ENCODE measurements at places on chromosomes 16 and 17.

DNA sequence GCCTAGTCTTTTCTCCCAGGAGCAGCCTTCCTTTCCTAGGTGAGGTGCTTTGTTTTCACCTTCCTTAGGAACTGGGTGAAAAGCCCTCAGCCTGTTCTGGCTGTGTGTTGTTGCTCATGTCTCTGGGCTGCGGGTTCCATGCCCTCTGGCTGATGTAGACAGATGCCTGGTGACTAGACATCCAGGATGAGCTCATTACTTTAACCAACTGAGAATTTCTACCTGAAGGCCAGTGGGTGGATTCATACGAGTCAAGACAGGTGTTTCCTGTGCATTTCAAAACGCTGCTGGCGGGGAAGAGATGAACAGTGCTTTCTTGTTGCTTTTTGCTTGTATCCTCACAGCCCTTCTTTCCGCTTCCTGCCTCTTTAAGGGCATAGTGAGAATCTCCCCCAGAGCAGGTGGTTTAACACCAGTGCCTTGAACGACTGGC is 22.3 kb downstream of the SAP30BP start:
- no peak for DNase-seq

GRCh38 chr17:67487506-67487905 is 110.4 kb downstream of the PITPNC1 start:
- no peak for DNase-seq

DNA sequence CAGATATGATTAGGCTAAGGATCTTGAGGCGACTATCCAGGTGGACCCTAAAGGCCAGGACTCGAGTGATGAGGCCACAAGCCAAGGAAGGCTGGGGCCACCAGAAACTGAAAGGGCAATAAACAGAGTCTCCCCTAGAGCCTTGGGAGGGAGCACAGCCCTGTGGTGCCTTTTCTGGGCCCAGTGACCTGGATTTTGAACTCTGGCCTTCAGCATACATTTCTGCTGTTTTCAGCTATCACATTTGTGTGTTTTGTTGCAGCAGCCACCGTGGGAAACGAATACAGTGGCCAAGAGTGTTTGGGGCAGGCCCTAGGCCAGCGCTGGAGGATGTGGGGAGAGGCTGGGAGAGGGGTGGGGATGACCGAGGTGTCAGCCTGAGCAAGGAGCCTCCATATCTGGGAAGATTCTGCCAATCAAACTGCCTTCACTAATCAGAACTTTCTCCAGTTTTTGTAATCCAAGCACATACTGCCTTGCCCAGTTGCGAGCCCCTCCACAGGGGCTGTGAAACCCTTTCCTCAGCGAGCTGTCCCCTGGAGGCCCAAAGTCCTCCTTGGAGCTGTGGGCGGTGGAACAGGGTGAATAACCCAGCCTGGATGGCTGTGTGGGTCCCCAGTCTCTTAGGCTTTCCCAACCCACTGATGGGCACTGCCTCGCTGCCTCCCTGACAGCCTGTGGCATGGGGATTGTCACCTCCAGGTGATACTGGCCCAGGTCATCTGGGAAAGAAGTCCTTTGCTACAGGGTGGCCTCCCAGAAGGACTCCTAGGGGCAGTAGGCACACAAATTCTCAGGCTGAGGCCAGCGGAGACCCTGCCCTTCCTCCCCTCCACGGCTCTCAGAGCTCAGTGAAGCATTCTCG is 16.8 kb downstream of the B9D1 start:
- DNase-seq, result no peak

GRCh38 chr17:66789093-66789492 is 45.8 kb upstream of the CACNG5 start:
- DNase-seq, result no peak

DNA sequence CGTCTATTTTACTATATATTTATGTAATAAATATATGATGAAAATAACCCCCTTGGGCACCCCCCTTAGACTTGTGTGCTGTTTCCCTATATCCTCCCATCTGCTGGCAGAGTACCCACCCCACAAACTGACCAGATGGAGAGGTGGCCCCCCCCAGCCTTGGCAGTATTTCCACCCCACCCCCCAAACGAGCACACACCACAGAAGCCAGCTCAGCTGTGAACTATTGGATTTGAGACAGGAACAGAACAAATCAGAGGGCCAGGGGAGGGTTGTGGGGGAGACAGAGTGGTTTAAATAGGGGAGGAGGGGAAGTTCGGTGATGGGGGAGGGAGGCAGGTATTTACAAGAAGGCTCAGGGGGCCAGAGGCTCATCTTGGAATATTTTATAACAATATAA is 7.8 kb downstream of the NR1D1 start:
- no peak for DNase-seq

DNA sequence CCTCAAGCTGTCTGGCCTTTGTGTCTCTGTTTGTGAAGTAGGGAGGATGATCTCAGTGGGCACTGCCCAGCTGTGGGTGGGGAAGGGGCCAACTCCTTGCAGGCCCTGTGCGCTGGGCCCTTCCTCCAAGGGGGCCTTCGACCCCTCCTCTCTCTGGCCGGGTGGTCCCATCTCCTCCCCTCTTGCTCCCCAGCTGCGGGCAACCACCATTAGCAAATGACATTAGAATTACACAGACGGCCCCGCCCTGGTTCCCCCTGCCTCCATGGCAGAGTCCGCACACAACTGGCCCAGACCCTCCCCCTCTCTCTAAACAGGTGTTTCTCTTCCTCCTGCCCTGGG is 2.5 kb upstream of the SLC6A4 start:
- no peak for DNase-seq

DNA sequence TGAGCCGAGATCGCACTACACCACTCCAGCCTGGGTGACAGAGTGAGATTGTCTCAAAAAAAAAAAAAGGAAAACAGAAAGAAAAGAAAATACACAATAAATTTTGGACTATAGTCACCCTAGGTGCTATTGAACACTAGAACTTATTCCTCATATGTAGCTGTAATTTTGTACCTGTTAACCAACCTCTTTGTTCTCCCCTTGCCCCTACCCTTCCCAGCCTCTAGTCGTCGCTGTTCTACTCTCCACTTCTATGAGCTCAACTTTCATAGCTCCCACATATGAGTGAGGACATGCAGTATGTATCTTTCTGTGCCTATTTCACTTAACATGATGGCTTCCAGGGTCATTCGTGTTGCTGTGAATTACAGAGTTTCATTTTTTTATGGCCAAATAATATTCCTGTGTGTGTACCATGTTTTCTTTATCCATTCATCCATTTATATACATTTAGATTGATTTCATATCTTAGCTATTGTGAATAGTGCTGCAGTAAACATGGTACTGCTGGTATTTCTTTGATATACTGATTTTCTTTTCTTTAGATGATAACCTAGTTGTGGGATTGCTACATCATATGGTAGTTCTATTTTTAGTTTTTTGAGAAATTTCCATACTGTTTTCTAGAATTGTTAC is 28.3 kb downstream of the VPS35L start:
- no peak for DNase-seq

DNA sequence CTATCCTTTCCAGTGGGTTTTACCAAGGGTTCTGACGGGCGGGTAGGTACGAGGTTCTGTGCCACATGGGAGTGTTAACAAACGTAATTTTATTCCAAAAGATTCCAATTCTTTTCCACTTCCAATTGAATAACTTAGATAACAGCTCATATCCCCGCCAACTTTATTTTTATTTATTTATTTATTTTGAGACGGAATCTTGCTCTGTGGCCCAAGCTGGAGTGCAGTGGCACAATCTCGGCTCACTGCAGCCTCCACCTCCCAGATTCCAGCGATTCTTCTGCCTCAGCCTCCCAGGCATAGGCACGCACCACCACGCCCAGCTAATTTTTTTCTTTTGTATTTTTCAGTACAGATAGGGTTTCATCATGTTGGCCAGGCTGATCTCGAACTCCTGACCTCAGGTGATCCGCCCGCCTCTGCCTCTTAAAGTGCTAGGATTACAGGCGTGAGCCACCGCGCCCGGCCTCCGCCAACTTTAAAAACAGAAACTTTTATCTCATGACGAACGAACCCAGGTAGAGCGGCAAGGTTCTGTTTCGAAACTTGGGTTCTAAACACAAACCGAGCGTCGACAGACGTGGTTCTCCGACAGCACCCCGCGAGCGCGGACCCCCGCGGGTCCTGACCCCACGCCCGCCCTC is 613 bp downstream of the ECI1 start:
- DNase-seq, result no peak

GRCh38 chr17:6374761-6375312 is 60.1 kb downstream of the AIPL1 start:
- DNase-seq, result no peak

- DNase-seq, result no peak
These were observed 27.0 kb downstream of the POLR3E start for GRCh38 chr16:22323959-22324786.

- no peak for DNase-seq
These were observed 71.9 kb upstream of the SEC14L1 start for GRCh38 chr17:77068915-77069314.

- DNase-seq, result no peak
These were observed 62.2 kb downstream of the NXN start for GRCh38 chr17:917391-917811.

DNA sequence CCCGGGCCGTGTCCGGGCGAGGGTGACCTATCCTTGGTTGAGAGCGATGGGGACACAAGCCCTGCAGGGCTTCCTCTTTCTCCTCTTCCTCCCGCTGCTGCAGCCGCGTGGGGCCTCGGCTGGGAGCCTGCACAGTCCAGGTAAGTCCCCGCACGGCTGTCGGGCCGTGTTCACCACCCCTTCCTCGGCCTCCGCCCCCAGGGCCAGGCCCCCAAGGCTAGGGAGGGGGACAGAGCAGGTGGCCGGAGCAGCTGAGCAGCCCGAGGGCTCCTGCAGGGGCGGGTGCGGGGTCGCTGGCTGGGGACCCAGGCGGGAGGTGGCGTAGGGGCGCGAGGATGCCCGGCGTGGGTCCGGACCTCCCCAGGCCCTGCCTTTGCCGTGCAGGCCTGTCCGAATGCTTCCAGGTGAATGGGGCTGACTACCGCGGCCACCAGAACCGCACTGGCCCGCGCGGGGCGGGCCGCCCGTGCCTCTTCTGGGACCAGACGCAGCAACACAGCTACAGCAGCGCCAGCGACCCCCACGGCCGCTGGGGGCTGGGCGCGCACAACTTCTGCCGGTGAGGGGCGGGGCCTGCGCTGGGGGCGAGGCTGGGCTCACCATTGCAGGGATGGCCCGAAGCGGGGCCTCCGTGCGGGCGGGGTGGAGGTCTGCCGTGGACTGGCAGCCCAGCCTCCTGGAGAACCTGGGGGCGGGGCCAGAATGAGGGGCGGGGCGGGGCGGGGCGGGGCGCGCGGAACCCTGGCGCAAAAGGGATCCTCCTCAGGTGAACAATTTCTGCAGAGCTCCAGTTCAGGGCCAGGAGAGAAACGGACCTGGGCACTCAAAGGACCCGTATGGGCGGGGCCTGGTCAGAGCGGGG is 631 bp downstream of the KREMEN2 start:
- no peak for DNase-seq

DNA sequence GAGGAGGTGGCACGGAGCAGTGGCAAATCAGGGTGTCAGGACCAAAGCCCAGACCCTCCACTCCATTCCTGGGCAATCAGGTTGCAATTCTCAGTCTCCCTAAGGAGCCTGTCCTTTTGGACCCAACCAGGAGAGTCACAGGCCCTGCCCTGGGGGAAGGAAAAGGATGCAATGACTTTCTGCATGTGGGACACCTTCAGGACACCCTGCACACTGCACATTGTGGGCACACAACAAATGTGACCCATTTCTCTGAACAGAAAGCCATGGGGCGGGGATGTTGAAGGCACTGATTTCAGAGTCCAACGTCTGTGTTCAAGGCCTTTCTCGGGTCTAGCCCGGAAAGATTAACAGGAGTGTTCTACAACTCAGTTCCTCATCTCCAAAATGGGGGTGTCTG is 286.2 kb upstream of the FOXF1 start:
- no peak for DNase-seq

DNA sequence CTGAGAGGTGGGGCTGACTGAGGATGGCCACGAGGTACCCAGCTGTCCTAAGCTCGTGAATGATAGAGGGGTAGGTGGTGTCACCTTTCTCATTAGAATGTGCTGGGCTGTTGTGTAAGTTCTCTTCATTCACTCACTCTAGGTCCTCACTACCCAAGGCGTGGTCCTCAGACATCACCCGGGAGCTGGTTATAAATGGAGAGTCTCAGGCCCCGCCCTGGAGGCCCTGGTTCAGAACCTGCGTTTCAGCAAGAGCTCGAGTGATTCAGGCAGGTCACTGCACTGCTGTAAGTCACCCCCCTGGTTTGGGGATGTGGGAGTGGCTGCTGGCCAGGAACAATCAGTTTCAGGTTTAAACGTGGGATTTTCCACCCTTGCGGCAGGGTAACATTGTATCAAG is 139.8 kb downstream of the FOXL1 start:
- no peak for DNase-seq

DNA sequence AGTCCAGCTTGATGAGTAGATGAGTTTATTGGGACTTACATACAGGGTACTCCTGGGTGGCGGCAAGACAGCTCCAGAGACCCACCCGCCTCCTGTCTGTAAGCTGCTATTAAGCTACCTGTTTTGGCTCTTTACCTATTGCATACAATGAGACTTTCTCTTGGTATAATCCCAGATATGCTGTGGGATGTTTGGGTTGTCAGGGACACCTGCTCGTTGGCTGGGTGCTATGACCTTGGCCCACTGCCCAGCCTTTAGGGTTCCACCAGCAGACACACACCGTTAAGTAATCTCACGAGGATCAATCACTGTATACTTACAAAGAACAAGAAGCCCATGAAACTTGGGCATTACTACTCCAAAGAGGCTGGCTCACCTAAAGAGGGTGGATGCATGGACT is 116.4 kb downstream of the NPIPB5 start:
- DNase-seq, result no peak

- no peak for DNase-seq
These were observed 206.0 kb downstream of the CYB561 start for GRCh38 chr17:63240106-63240505.

GRCh38 chr17:48244121-48244711 is 136.7 kb downstream of the SNX11 start:
- no peak for DNase-seq

DNA sequence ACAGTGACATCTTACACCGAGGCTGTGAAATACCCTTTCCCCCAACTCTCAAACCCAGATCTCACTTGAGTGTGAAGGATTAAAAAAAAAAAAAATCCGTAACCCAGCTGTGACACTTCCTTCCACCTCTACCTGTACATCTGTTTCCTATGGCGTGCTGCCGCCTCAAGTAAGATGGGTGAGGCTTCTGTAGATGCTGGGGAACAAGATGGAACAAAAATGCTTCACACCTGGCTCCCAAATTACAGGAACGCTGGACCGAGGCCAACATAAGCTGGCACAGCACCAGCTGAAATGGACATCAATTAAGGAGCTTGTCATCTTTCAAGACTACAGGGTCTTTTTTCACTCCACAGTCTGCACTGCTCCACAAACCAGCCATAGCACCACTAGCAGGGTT is 95.9 kb downstream of the HIC1 start:
- no peak for DNase-seq

DNA sequence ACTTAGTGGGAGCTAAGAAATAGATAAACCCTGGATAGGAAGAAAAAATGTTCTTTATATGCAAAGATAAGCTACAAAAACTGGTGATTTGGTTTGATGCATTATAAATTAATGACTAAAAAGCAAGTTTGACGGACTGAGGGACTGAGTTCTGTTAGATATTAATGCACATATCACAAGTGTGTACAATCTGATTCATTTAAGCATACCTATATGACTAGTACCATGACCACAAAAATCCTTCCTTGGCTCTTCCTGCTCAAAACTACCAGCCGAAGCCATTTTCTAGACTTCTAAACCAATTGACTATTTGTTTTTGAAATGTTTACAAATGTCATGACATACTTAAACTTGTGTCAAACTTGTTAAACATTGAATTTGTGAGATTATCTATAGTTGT is 374.5 kb upstream of the MON1B start:
- DNase-seq, result no peak

Data from HFF-Myc (cell line).